ENCODE measurements at places on chromosomes 1 and 21.

DNA sequence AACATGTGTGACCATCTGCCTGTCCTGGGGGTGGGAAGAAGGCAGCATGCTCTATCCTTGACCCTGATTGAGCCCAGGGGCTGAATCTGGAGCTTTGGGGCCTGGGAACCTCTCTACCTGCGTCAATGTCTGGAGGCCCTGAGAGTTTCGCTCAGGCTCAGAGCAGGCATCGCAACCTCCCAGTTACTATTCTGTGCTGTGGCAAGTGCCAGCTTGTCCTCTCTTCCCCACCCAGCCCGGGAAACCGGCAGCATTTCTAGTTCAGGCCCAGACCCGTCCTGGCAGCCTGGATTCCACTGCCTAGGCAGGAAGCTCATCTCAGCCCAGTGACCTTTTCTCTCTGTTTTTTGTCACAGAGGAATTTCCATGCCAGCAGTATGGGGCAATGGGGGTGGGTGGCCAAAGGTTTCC, 10.0 kb upstream of the IRF6 start:
- DNase-seq, result no peak

DNA sequence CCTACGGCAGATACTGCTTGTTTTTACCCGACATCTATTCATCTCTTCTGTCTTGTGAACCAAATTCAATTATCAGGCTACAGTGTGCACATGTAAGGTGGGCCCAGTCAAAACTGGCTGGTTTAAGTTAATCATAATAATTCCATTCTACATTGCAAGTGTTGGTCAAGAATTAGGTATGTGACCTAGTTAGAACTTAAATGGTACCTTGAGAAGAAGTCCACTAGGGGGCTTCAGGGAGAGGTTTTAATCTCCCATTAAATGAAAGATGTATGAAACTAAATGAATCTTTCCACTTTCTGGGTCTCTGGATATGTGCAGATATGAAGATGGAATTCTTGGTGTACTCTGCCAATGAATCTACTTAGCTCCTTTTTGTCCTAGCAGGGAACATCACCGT, 187.1 kb downstream of the CDC42BPA start:
- no peak for DNase-seq

DNA sequence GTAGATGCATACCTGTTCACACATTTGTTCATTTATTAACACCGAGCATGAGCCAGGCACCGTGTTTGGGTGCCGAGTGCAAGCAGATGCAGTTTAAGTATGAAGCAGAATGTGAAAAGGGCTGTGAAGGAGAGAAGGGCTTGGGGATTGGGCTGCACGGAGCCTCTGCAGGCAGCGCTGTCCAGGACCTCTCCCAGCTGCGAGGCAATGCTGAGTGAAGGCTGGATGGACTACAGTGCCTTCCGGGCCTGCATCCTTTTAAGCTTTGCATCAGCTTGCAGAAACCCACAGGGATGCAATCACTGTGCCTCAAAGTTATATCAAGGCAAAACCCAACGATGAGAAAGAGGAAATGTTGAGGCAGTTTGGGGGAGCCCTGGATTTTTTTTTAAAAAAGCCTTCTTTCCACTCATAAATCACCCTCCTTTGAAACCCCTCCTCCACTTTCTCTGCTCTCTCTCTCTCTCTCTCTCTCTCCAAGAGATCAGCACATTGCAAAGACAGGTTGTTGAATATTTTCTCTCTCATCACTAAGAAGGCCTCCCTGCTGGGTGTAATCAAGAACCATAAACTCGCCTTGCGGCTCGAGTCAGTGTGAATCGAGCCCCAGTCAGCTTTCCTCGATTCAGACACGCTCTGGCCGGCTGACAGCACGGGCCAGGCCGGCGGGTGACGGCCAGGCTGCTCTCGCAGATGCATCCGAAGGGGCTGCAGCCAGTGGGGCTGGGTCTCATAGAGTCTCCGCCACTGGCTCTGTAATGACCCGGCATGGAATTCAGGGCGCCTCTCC, 89.2 kb upstream of the POU3F1 start:
- no peak for DNase-seq

GRCh38 chr1:182299728-182300616, 91.6 kb downstream of the GLUL start:
- DNase-seq, result no peak

DNA sequence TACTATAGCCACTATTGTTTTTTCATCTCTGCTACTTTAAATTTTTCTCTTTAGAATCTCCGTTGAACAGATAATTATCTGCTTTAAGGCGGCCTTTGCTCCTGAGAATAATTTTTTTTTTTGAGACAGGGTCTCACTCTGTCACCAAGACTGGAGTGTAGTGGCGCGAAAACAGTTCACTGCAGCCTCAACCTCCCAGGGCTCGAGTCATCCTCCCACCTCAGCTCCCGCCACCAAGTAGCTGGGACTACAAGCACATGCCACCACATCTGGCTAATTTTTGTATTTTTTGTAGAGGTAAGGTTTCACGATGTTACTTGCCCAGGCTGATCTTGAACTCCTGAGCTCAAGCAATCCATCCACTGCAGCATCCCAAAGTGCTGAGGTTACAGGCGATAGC, 28.6 kb downstream of the TRIT1 start:
- no peak for DNase-seq

Data from CD4-positive, alpha-beta memory T cell (primary cell).